Ecto neural progenitor cell (in vitro differentiated cells): ENCODE measurements at places on chromosomes 12 and 14.
A peak's percentile ranks its signal among the peaks of the same experiment; 100 is the strongest.

DNA sequence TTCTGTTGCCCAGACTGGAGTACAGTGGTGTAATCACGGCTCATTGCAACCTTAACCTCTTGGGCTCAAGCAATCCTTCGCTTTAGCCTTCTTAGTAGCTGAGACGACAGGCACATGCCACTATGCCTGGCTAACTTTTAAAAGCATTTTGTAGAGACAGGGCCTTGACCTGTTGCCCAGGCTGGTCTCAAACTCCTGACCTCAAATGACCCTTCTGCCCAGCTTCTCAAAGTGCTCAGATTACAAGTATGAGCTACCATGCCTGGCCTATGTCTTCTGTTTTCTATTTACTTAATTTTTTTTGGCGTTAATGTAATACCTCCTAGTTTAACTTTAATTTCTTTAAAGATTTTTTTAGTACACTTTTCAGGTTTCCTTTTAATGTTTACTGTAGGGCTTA is 20.6 kb upstream of the KLRF1 start:
- DNase-seq: no peak

DNA sequence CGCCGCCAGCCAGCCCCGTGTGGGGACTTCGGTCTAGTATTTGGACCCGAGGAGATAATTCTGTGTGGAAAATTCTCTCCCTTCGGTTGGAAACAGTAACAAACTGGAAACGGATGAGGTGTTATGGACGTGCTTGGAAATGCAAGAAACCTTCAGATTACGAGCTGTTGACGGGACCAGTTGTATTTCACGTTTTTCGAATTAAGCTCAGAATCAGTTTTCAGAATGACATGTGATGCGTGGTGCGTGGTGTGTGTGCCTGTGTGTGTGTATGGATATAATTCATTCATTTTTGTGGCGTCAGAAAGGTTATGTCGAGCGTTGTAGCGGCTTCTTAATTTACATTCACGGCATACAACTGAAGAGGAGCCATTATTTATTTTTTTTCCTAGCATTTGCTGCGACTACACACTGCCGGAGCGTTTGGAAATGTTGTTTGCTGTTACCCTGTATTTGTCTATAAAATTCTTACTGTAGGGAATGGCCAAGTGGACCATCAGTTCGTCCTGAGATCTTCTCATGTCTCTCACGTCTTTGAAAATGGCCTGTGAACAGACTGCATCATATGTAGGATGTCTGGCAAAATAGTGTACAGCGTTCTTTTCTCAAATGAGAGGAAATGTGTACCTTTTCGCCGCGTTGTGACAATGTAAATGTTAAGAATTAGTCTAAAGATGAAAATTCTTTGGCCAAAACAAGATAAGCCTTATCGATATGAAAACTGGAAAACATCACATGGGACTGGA is 1.3 kb downstream of the TRAF3 start:
- no peak for DNase-seq

DNA sequence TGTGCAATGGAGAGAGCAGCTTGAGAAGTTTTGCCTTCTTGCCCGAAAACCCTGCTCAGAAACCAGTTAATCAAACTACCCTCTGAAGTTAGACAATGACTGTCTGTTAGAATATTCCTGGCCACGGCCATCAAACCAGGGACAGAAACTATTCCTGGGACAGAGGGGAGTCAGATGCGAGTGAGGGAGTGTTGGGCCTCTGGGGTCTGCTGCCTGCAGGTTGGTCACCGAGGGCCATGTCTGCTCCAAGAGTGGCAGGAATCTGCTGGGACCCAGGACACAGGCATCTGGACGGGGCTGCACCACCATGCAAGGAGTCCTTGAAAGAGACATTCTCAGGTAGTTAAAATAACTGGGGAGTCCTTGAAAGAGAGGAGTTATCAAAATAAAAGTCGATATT is 16.9 kb upstream of the EIF2B2 start:
- no peak for DNase-seq

- no peak for DNase-seq
Measured at GRCh38 chr14:89760086-89760485, 194.4 kb downstream of the EFCAB11 start.

DNA sequence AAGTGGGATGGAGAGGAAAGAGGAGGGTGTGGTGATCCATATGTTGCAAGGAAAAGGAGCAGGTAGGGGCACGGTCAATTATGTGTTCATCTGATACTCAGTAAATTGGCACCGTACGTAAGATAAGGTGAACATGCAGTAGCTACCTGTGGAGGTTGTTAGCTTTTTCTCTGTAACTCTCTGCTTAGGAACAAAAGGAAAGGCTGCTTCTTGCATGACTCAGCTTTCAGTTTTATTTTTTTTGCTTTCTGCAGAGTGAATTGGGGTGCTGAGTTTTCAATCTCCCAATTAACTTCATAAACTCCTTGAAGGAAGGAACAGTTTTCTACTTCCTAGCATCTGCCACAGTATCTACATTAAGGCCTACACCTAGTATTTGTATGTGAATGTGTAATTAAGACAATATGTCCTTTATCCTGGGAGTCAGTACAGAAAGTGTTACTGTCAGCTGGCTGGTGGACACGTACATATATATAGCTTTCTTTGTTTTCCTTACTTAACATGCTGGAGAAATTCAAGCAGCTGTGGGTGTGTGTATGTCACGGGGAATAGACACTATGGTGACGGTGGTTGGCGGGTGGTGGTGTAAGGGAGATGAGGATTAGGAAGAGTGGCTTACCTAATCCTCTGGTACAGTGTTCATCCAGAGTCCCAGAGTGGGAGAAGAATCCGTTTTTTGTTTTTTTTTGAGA is 40.1 kb upstream of the WNK1 start:
- DNase-seq: no peak

DNA sequence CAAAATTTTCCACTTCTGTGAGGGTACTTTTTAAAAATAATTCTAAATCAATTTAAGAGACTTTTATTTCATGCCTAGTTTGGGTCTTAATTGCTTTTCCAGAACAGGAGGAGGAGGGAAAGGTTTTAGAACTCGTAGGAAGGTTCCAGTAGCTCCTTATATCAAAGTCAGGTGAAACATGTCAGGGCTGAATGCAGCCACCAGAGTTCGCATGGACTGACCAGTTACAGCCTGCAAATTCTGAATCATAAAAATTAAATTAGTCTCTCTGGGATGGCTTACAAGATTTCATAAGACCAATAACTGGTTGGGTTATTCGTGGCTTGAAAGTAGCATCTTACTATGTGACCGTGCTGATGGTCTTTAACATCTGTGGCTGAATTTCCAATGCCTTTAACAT is 397 bp downstream of the BDKRB1 start:
- no peak for DNase-seq

DNA sequence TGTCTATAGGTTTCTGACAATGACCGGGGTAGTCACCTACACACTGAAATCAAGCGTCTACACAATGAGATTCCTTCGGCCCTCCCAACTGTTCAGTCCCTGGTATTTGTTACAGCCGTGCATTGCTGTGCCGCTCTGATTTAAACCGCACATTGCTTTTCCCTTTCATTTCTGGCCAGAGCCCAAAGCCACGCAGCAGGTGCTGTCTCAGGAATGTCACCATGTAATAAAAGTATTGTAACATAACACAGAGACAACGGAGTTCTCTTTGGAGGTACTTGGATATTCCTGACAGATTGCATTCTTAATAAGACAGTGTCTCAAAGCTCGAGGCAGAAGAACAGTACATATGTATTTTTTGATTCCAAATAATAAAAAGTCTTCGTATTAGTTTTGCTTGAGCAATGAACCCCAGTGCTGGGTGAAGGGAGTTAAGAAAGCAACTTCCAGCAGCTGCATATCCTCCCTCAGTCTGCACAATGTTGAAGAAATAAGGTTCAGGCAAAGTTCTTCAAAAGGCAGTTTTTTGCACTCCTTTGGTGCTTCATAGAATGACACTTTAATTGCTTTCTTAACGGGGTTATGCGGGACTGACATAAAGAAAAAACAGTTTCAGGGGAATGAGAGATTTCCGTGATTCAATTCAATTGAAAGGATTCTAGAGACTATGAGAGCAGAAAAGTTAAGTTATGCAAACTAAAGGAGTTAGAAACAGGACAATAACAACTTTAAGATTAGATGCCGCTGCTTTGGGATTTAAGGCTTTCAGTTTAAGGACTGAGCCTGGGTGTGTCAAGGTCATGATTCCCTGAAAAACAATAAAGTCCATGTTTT is 288.7 kb upstream of the FLRT2 start:
- DNase-seq: no peak

DNA sequence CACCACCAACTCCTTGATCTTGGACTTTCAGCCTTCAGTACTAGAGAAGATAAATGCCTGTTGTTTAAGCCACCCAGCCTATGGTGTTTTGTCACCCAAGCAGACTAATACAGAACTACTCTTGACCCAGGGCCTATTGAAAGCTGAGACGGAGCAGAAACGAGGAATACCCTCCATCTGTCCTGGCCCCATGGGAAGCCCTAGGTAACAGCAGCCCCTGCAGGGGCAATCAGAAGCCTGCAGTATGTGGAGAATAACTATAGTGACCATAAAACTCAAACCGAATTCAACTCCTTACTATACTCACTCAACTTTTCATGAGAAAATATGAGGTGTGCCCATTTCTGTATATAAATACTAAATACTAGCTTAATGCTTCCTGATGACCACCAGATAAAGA is 307.4 kb downstream of the NUAK1 start:
- no peak for DNase-seq

DNA sequence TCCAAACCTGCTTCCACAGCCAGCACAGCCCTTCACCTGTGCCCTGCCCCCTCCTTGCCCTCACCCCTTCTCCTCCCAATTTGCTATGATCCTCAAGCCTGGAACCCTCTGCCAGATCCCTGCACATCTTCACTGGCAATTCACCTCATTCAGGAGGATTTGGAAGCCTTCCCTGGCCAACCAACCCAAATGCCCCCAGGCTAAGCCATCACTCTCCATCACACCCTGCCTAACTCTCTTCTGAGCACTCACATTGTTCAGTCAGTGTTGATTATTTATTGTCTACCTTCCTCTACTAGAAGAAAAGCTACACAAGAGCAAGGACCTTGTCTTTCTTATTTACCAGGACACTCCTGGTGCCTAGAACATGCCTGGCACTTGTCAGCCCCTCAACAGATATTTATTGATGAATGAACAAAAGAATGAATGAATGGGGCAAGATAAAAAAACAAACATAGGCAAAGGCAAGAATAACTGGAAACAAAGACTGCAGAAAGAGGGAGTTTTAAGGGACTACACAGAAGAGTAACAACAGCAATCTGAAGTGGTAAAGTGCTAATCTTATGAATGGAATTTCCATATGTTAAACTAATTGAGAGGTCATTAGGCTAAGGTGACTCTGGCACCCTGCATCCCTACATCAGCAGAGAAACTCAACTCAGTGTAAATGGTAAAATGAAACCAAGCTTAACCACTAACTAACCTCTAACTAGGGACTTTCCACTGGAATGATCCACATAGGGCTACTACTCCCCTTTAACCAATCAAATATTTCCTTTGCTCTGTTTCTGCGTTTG is 33.4 kb downstream of the TMTC1 start:
- no peak for DNase-seq

- DNase-seq: peak; percentile 22
Measured at GRCh38 chr12:34398366-34398705, 376.0 kb downstream of the ALG10 start.

GRCh38 chr14:63046339-63047268 is 1.3 kb upstream of the KCNH5 start:
- peak; percentile 56 for DNase-seq

GRCh38 chr12:54525383-54525782 is 24.0 kb upstream of the PDE1B start:
- no peak for DNase-seq

DNA sequence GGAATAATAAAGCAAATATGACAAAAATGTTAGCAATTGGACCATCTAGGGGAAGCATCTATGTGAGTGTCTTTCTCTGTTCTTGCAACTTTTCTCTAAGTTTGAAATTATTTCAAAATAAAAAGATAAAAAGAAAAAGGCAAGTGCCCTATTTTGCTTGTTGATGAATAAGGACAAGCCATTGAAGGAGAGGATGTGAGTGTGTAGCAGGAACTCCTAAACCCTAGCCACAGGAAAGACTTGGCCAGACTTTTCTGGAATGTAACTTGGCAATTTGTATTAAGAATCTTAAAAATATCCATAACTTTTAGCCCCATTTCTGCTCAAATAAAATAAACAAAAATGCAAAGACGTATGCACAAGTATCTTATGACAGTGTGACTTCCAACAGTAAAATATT is 279.4 kb downstream of the CACNA1C start:
- DNase-seq: no peak

GRCh38 chr12:1812650-1813302 is 7.6 kb upstream of the LRTM2 start:
- no peak for DNase-seq

GRCh38 chr14:73502017-73502619 is 11.4 kb downstream of the RIOX1 start:
- no peak for DNase-seq

GRCh38 chr12:120799243-120800045 is 73.8 kb downstream of the ACADS start:
- DNase-seq: no peak

- DNase-seq: no peak
Measured at GRCh38 chr12:53505555-53506449, 1.5 kb downstream of the NPFF start.

GRCh38 chr12:116164250-116165035 is 113.0 kb downstream of the MED13L start:
- DNase-seq: no peak

GRCh38 chr12:1815814-1816729 is 4.3 kb upstream of the LRTM2 start:
- no peak for DNase-seq

- no peak for DNase-seq
Measured at GRCh38 chr14:60805841-60806430, 71.4 kb downstream of the MNAT1 start.

DNA sequence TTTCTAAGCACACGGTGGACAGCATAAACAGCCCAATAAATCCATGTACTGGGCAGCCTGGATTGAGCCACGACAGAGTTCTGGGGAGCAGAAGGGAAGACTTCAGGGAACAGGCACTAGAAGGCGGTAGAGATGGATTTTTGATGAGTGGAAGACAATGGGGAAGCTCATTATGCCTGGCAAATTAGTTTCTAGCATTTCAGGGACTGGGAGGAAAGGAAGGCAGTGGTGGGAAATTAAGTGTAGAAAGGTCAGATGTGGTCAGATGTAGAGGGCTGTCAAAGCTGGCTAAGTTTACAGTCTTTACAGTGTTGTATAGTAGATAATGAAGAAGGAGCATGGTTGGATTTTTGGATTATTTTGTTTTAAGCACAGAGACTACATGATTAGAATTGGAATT is 9.2 kb downstream of the EGLN3 start:
- no peak for DNase-seq

DNA sequence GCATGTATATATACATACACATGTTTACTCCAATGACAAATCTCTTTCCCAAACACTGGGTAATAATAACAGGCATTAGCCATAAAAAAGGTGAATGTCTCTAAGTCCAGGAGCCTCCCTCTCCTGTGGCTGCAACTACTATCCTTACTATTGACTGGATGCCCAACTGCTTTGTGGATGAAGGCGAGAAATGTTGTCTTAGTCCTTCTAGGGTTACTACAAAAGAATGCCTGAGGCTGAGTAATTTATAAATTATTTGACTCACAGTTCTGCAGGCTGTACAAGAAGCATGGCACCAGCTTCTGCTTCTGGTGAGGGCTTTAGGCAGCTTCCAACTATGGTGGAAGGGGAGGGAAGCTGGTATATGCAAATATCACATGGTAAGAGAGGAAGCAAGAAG is 366.0 kb upstream of the DDHD1 start:
- no peak for DNase-seq

GRCh38 chr14:57168138-57168679 is 100.5 kb downstream of the EXOC5 start:
- DNase-seq: no peak
